Activated T-cell treated with anti-CD3 and anti-CD28 coated beads, Interleukin-2, amount 50 U/mL, for 48 hours (primary cell): ENCODE measurements at places on chromosomes 12 and 14.

DNA sequence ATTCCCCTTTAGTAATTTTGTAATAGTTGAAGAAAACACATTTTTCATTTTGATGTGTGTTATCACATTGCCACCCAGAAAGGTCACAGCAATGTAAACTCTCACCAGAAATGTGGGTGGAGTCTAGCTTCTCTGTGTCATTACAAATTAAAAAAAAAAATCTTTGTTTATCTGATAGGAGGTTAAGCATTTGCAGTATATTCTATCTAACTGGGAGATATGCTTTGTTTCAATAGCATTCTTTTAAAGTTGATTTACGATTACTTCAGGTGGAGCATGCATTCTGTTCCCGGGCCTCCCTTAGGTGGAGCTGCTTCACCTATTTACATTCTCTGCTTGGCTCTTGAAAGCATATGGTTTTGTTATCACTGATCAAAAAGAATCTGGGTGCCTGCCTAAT, 7.8 kb downstream of the ADIPOR2 start:
- no peak for DNase-seq

GRCh38 chr12:34107781-34108404, 85.6 kb downstream of the ALG10 start:
- DNase-seq = no peak

DNA sequence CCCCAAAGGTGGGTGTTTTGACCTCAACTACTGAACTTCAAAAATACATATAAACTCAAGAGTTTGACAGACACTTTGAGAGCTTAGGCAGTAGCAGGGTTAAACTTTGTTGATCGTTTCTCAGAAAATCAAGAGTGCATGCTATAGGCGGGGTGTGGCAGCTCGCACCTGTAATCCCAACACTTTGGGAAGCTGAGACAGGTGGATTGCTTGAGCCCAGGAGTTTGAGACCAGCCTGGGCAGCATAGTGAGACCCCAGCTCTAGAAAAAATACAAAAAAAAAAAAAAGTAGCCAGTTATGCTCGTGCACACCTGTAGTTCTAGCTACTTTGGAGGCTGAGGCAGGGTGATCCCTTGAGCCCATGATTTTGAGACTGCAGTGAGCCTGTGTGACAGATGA, 12.3 kb downstream of the NANOG start:
- DNase-seq = no peak

- no peak for DNase-seq
Measured at GRCh38 chr12:120292411-120292660, 633 bp upstream of the RNU4-2 start.
